ENCODE measurements at places on chromosomes 2 and 18.

DNA sequence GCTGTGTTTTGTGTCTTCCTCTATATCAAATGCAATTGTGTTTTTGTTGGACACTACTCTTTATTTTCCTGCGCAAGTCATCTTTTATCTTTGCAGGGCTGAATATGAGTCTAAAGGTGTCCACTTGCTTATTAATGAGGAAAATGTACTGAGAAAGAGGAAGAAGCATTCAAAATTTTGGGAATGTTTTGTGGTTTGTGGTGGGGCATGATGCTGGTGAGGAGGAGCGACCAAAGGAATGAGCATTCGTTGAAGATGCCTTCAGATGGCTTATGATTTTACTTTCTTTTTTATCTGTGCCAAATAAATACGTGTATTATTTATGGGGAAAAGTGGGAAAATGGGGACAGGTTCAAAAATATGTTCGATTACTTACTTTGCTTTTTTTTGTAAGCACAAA is 63.9 kb upstream of the SMIM21 start:
- DNase-seq = no peak

DNA sequence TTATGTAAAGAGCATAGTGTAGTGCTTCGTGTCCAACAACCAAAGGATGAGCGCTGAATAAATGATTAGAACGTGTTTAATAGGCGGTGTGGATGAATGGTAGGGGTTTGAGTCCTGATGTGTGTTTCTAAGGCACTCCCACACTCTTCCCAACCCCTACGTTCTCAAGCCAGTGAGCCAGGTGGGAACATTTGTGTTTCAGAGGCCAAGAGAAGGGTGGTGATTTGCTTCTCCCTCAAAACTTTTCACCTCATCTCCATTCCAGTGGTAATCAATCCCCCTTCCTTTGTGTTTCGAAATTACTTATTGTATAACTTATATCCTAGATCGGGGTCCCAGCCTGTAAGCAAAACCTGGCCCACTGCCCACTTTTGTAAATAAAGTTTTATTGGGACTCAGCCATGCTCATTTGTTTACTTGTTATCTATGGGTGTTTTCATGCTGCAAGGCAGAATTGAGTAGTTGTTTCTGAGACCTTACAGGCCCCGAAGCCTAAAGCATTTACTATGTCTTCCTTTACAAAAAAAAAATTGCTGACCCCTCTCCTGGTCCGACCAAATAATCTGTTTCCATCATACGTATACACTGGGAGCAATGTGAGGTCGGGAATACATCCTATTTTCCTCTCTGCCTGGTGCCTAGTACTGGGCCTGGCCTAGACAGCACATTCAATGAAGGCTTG is 150.8 kb upstream of the MYCN start:
- no peak for DNase-seq

- no peak for DNase-seq
These were observed 216.4 kb upstream of the OSR1 start for GRCh38 chr2:19574778-19575260.

DNA sequence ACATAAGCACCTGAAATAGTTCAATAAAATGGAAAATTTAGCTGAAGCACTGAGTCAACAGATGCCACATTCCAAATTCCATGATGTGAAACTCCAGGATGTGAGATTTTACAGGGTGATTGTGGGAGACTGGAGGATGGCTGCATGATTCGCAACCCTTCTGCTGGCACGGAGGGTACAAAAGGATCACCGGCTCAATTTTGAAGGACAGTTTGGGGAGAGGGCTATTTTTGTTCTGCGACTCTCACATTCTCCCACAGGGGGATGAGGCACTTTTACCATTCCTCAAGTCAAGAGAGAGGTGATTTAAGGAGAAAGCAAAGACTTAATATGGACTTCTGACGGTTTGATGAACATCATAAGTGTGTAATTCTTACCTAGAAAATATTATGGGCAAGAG is 138.1 kb upstream of the CWC22 start:
- DNase-seq = no peak

DNA sequence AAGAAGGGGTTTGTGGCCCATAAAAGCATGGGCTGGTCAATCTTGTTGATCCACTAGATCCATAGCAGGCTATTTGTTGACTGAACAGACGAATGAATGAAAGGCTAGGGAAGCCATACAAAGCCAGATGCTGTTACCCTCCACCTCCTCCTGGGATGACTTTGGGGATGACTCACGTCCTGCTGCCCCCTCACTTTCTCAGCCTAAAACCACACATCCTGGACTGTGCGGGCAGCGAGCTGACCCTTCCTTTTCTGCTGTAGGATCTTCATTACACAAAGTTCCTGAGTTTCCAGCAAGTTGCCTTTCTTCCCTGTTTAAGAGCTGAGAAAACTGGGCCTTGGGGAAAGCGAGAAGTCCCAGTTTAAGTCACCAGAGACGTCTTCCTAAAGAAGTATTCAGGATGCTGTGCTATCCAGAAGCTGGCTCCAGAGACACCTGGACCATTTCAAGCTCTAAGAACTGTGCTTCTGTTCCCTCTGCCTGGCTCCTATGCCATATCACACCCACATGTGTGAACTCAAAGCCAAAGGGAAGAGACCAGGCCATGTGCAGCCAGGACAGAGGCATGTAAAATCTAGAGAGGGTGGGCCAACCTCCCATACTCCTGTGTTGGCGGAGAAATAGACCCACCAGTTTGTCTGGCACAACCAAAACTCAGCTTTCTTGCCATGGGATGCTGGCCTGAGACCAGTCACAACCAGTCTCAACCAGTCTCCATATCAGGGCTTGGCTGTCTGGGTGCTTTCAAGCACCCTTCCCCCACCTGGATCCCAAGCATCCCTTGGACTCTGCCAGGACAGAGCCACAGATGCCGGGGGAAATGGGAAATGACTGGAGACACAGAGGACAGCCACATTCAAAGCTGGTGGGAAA is 4.7 kb upstream of the SLC20A1 start:
- DNase-seq = no peak

DNA sequence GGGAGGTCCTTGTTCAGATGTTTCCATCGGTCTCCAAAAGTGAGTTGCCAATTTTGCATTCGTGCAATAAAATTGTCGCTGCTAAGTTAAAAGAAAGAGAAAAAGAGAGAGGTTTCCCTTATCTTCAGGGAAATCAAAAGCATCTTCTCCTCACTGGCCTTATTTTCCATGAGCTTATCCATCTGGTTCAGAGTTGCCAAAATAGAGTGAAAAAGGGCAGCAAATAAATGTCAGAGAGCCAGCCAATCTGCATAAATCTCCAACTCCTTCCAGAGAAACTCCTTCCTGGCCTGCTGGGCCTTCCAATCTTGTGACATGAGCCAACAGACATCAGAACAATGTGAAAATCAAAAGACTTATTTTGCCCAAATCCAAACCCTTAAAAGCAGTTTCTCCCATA is 28.4 kb downstream of the PAX3 start:
- no peak for DNase-seq

DNA sequence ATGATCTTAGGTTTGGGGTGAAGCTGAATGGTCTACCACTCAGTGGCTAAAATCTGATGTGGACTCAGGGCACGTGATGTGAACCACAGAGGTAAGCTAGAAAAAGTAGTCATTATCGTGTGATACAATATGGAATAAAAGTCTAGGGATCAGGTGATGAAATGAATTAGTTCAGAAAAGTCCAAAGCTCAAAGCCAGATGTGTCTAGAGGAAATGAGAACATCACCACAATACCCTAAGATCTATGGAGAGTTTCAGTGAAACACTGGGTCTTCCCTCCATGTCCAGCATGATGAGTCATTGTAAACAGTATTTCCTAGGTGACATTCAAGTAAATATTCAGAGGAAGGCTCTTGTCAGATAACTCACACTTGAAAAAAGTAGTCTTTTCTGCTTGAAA is 1257.4 kb upstream of the ZEB2 start:
- no peak for DNase-seq

DNA sequence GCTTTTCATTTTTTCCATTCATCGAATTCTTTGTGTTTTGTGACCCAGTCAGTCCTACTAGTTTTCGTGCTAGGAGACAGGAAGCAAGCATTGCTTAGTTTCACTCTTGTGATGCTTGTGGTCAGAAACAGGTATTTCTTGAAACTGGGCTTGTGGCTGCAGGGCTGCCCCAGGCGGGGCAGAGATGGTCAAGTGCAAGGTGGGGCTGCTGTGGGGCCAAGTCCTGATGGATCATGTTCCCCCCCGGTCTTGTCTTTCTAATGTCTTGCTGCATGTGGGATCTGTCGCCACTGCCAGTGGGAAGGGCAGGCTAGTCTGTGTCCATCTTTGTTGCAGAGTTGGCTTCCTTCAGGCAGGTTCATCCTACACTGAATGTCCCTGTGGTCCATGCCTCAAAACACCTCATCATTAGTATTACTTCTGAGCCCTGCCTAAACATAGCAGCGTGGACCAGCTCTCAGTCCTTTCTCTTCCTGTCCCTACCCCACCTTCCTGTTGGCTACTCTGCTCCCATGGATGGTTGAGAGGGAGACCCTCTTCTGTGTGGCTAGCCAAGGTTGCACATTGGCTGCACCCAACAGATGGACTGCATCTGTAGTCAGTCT is 38.7 kb downstream of the INPP4A start:
- DNase-seq = peak; percentile 65

DNA sequence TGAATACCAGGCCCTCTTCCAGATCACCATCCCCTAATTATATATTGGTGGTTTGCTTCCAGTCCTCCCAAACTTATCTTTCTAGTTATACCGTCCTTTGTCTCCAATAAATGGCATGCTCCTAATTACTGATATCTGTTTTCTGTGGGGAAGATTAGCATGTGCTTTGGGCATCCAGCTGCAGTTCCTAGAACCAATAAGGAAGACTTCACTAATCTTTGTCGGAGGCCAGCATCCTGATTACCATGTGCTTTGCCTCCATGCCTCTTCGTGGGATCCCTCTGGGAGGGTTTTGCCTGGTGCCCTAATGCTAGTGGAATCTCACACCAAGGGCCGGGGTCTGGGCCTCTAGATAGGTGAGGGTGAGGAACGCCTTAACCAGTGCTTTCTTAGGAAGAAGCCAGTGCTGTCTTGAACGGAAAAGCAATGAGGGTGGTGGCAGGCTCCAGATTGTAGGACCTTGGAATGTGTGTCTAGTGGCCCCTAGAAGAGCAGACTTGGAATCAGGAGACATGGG is 47.7 kb downstream of the ACKR3 start:
- no peak for DNase-seq

DNA sequence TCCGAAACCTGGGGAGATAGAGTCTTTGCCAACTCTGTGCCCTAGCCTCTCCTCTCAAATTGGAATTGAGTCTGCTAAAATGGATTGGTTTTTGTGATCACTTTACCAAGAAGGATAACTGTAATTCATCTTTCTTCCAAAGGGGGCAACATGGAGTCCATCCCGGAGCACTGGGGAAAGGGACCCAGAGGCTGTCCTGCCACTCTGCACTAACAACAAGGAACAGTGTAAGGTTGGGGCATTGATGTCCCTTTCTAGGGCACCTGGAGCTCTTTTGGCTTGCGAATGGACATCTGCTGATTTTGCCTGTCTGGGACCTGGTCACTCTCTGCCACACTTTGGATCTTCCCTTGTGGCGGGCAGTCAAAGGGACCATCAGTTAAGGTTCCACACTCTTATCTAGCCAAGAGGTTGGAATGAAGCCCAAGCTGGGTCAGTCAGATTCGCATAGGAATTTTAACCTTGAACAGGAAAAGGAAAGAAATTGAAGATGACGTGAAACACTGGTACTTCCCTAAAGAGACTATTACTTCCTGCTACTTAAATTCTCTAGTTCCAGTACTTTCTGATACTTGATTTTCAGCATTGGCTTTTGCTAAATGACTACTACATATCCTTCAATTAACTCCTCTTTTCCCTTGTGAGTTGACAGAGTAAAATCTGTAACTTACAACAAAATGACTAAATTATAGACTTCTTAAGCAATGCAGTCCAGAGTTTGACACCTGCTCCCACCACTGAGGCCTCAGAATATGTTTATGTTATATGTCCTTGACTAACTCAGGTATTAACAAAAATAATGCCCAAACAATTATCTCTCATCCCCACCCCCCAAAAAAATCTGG is 64.7 kb upstream of the KLF7 start:
- no peak for DNase-seq

- DNase-seq = peak; percentile 26
These were observed 128.3 kb upstream of the ATP5MC3 start for GRCh38 chr2:175309799-175310198.

DNA sequence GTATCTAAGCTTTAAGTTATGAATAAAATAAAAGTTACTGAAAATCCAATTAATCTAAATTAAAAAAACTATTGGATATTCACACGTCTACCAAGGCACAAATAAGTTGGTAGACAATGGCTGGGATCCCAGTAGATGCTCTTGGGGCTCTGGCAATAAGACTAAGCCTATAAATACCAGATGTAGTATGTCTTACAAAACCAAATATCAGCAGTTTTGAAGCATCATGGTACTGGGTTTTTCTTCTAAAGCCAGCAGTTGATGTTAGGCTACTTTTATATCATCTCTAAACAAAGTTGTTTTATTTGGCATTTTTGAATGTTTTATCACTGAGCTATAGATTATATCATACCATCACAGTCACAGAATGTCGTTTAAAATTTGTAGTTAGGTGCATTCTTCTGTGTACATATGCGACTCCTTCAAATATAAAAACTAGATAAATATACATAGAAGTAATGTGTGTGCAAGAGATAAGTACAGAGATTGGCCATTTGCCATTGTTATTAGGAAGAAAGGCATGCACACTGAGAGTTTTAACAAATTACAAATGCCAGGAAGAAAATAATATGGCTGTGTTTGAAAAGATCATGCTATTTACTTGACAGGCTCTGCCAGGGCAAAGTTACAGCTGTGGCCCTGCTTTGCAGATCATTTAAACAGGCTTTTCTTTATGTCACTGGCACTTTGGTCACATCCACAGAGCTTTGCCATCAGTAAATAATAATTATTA is 21.6 kb upstream of the TMEM17 start:
- no peak for DNase-seq

Measured in GM20000 (cell line).